ENCODE measurements at places on chromosomes 3 and 15.
A peak's percentile ranks its signal among the peaks of the same experiment; 100 is the strongest.

DNA sequence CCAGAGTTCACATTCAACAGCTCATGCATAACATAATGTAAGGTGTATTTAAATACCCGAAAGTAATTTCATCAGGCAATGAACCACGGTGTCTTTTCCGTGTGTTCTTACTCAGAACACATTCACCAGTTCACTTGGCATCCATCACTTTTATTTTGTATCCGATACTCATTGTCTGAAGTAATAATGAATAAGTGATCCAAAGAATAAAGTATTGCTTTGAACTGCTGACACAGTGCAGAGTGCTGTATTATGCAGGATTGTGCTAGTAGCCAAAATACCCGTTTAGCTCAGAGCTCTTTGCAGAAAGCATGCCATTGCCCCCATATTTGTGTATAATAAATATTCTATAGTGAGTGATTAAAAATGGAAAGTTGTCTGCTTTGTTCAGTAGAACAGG lies 460.9 kb upstream of the KCNMB2 start:
- DNase-seq: no peak

- no peak for DNase-seq
These were observed 387 bp downstream of the GNB4 start for GRCh38 chr3:179450901-179451264.

DNA sequence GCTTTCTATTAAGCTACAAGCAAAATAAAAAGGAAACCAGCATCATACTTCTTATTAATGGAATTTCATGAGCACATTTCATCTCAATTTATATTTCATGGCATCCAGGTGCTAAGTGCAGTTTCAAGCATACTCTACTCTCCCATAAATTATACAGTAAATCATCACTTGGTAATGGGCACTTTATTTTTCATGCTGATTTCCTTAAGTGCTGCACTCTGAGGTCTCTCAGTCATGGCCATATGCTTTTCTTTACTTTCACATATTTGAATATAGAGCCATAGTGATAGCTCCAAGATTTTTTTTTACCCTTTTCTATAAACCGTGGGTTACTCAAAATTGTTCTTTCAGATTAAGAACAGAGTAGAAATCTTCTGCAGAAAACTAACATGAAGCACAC lies 1505.7 kb upstream of the CADM2 start:
- DNase-seq: no peak

- no peak for DNase-seq
These were observed 34.9 kb downstream of the RUBCN start for GRCh38 chr3:197701841-197702240.

DNA sequence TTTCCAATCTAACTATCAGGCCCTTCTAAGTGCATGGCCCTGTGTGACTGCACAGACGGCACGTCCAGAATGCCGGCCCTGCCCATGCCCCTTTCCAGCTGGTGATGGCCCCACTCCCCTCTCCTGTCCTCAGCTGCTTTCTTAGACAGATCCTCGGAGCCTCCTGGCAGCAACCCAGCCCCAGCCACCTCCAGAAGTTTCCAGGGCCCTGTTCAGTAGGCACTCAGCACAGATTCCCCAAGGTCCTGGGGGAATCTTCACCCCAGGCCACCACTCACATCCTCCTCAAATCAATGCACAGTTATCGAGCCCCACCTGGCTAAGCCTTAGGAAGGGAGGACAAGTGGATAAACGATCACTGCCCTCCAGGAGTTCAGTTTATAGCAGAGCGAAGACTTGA lies 1.4 kb upstream of the CRABP1 start:
- no peak for DNase-seq

DNA sequence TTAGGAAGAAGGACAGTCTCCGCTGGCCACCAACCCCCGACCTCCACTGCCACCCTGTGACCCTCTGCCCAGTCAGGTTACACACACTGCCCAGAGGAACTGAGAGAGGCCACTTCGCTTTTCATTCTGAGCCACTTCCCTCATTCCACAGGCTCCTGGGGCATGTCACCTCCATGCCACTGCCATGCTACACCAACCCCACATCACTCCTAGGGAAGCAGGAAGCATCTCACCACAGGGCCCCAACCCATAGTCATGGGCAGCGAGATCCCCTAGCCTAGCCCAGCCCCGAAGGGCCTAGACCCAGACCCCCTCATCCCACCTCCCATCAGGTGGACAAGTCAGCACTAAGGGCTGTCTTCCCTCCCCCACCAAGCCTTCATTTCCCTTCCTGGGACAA lies 1.4 kb downstream of the PLCB2 start:
- DNase-seq: no peak

GRCh38 chr3:142445816-142446254 lies 2.0 kb downstream of the XRN1 start:
- DNase-seq: no peak

GRCh38 chr3:195907934-195908693 lies at the start of gene TNK2:
TNK2 (minus strand) TSS chr3:195908551; CDS start chr3:195888588, 19,963 bp downstream.
- DNase-seq: peak; percentile 60

DNA sequence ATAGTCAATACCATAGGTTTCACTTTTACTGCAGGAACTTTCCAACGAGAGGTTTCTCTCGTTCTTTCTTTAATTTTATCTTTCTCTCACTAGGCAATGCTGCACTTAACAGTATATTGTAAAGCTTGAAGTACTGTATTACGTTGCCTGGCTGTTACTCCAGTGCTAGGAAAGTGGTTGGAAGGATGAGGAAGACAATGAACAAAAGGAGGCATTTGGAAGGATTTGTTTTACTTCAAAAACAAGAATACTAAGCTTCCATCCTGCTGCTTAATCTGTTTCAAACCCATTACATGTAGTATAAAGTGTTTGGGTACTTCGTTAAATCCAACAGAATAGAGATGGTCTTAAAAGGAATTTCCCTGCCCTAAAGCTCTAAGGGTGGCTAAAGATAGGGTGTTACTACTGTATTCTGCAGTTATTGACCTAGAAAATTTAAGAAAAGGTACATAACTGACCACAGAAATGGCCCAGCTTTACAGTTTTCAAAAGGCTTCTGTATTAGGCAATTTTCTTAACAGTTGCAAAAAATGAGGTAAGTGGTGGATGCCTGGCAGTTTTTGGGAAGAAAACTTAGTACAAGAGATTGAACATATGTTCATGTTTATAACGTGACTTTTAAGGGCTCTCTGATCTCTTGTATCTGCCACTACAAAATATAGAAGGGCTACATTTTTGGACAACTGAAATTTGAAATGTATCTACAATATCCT lies 785 bp upstream of the IFT57 start:
- no peak for DNase-seq

DNA sequence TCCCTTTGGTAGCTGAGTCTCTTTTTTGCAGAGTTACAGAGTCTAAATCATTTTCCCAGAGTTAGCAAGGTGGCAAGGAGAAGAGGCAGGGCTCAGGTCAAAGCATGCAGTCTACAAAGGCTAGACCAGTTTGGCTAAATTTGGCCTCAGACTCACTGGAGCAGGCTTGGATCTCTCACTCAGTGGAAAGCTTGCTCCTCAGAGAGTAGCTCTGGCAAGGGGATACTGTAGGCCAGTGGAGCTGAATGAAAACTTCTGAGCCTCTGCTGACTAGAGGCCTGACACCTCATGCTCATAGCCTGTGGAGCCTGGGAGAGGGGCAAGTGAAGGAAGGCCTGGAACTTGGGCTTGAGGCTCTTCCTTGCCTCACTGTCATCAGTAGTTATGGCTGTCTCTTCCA lies 101.0 kb downstream of the MOBP start:
- no peak for DNase-seq

DNA sequence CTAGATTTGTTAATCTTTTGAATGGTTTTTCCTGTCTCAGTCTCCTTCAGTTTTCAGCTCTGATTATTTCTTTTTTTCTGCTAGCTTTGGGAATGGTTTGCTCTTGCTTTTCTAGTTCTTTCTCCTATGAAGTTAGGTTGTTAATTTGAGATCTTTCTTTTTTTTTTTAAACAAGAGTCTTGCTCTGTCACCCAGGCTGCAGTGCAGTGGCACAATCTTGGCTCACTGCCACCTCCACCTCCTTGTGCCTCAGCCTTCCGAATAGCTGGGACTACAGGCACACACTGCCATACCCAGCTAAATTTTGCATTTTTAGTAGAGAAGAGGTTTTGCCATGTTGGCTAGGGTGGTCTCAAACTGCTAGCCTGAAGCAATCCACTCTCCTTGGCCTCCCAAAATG lies 56.7 kb downstream of the UQCC5 start:
- DNase-seq: no peak

- no peak for DNase-seq
These were observed 53.6 kb downstream of the PGPEP1L start for GRCh38 chr15:98953968-98954367.

DNA sequence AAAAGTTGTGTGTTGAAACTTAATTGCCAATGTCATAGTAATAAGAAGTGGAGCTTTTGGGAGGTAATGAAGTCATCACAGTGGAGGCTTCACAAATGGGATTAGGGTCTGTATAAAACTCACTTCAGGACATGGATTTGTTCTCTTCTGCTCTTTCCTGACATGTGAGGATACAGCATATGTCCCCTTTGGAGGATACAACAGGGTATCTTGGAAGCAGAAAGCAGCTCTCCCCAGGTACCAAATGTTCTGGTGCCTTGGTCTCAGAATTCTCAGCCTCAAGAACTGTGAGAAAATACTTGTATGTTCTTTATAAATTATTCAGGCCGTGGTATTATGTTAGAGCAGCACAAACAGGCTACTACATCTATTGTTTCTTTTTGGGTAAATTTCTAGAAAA lies 210.9 kb downstream of the DIPK2A start:
- DNase-seq: no peak

DNA sequence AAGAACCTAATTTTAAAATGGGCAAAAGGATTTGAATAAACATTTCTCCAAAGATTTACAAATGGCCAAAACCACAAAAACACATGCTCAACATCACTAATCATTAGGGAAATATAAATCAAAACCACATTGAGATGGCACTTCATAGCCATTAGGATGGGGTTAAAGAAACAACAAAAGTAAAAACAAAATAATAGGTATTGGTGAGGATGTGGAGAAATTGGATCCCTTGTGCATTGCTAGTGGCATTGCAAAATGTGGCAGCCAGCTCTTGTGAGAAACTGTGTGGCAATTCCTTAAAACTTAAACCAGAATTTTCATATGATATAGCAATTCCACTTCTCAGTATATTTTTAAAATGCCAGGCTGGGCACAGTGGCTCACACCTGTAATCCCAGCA lies 126.5 kb downstream of the STT3B start:
- DNase-seq: no peak

Data from CD4-positive, alpha-beta T cell (primary cell).